Esophagus mucosa (tissue), 1 donor: ENCODE measurements at places on chromosomes 3 and 15.

- ATAC-seq, result peak; percentile 76
Observed at GRCh38 chr15:74817370-74817737, 4.7 kb downstream of the LMAN1L start.

- ATAC-seq, result no peak
Observed at GRCh38 chr3:17724122-17724521, 18.3 kb downstream of the TBC1D5 start.

DNA sequence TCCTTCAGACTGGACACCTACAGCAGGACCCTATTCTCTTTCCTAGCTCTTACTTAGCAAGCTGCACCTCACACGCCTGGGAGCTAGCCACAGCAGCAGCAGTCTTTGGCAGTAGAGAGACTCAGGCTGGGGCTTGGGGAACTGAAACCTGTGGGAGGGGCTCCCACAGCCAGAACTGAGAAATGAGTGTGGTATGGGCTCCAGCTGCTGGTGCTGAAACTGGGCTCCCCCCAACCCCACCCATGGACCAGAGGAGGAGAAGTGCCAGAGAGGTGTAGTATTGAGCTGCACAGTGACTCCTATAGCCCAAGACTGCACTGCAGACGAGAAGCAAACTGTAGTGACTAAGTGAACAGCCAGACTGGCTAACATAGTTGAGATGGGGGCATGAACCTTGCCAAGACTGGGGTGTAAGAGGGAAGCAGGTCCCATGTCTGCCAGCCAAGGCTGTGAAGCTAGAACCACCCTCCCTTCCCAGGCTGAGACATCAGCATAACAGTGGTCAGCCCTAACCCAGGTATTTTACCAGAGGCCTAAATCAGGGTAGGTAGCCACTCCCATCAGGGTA is 62.5 kb downstream of the MYO5A start:
- ATAC-seq, result peak; percentile 84

GRCh38 chr3:65578861-65579260 is 459.9 kb downstream of the MAGI1 start:
- no peak for ATAC-seq

- no peak for ATAC-seq
Observed at GRCh38 chr15:60779718-60780503, 301.0 kb upstream of the ICE2 start.

GRCh38 chr3:9247361-9247940 is 2.0 kb downstream of the SRGAP3 start:
- ATAC-seq, result no peak
